ENCODE measurements at places on chromosomes 2 and 18. TPM values are rescaled to one million over a fixed set of nuclear protein-coding genes. Genes with fewer than 3 reads are reported as not detected.

Gene C2orf81
- 4.3 TPM for total RNA-seq

Gene TUBB6
- total RNA-seq: 387 TPM

Gene EVX2
- not detected for total RNA-seq

Gene LYPD6B
- total RNA-seq: 5.3 TPM

Gene ETAA1
- total RNA-seq: 16.9 TPM

Gene ABCG8
- not detected for total RNA-seq

Gene EMX1
- total RNA-seq: 1.7 TPM

Gene CCDC138
- total RNA-seq: 3.0 TPM

Gene BOLL
- not detected for total RNA-seq

Gene CDK5R2
- total RNA-seq: 0.21 TPM

Gene CAVIN2
- total RNA-seq: 0.21 TPM

Gene GCA
- total RNA-seq: 33.3 TPM

Gene KANSL1L
- 11.2 TPM for total RNA-seq

Gene HNMT
- total RNA-seq: 9.9 TPM

Gene FLACC1
- 0.14 TPM for total RNA-seq

Gene AP1S3
- total RNA-seq: 21.4 TPM

Gene CDCA7
- total RNA-seq: 9.6 TPM

Gene EN1
- not detected for total RNA-seq

Gene LOXHD1
- 0.14 TPM for total RNA-seq

Gene IFT172
- total RNA-seq: 21.6 TPM

Gene UGP2
- total RNA-seq: 72.6 TPM

Gene PRSS56
- total RNA-seq: not detected

Gene TNFRSF11A
- 0.42 TPM for total RNA-seq

Gene NT5C1B
- not detected for total RNA-seq

Gene CAPN13
- 0.07 TPM for total RNA-seq

Gene LRPPRC
- 92.8 TPM for total RNA-seq

Gene RESP18
- not detected for total RNA-seq

Gene ATP6V1C2
- total RNA-seq: 0.04 TPM

Gene BCL2
- 8.4 TPM for total RNA-seq

Gene ACVR1C
- total RNA-seq: 0.13 TPM

Gene ALPP
- total RNA-seq: not detected

Gene TNFAIP6
- total RNA-seq: 2.3 TPM

Gene PAIP2B
- total RNA-seq: 2.9 TPM

Gene UGT1A6
- total RNA-seq: 0.27 TPM

Gene TBR1
- 0.08 TPM for total RNA-seq

Gene POTEC
- total RNA-seq: not detected

Gene UGT1A10
- not detected for total RNA-seq
